ENCODE measurements at places on chromosomes 12 and 14. TPM values are rescaled to one million over a fixed set of nuclear protein-coding genes. Genes with fewer than 3 reads are reported as not detected.

The FAM234B gene
- 3.8 TPM for total RNA-seq

The KRT2 gene
- total RNA-seq, result not detected

The NOVA1 gene
- total RNA-seq, result 3.8 TPM

The SLC6A12 gene
- total RNA-seq, result 0.72 TPM

The GDF3 gene
- total RNA-seq, result not detected

The TRMT5 gene
- 15.3 TPM for total RNA-seq

The PITPNM2 gene
- 15.8 TPM for total RNA-seq

The DPPA3 gene
- not detected for total RNA-seq

The MFAP5 gene
- total RNA-seq, result 0.06 TPM

The RIMBP2 gene
- total RNA-seq, result not detected

The OR4K1 gene
- total RNA-seq, result not detected

Measured in A549 treated with GW870086 at 1 μM for 4 hours (cell line).